ENCODE measurements at places on chromosomes 2 and 18.

- DNase-seq: no peak
Measured at GRCh38 chr2:232994446-232994845, 18.6 kb downstream of the NGEF start.

- no peak for DNase-seq
Measured at GRCh38 chr18:25743646-25744151, 346.7 kb downstream of the SS18 start.

DNA sequence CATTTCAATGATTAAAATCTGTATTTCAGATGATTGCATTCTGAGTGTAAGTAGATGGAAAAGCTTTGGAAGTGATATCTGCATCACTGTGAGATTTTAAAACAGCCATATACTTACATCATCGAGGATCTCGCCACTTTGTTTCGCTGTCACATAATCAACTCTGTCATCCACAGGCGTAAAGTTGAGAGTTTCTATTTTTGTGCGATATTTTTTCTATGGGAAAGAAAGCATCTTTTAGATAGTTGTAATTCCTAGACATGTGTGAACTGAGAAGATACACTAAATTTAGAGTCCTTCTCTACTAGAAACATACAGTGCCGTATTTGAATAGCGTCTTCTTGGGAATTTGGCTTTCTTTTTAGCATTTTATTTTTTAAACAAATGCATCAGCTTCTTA, 158.8 kb downstream of the RIF1 start:
- DNase-seq: no peak

DNA sequence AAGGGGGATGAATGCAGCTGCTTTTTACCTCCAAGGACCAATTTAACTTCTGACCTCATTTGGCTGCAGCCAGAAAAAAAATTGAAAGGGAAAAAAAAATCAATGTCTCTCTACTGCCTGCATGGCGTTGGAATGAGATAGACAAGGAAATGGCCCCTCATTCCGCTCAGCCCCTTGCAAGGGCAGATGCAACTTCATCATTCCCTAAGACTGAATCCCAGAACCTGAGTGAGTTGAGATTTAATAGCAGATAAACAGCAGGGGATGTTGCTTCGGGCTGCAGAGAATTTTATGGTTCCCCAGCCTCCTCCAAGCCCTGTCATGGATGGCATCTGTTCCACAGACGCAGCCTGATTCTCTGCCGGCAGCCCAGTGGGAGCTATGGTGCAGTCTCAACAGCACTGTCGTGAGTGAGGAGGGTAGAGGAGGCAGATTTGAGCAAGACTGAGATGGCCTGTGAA, 49.0 kb downstream of the CAPN13 start:
- DNase-seq: no peak

DNA sequence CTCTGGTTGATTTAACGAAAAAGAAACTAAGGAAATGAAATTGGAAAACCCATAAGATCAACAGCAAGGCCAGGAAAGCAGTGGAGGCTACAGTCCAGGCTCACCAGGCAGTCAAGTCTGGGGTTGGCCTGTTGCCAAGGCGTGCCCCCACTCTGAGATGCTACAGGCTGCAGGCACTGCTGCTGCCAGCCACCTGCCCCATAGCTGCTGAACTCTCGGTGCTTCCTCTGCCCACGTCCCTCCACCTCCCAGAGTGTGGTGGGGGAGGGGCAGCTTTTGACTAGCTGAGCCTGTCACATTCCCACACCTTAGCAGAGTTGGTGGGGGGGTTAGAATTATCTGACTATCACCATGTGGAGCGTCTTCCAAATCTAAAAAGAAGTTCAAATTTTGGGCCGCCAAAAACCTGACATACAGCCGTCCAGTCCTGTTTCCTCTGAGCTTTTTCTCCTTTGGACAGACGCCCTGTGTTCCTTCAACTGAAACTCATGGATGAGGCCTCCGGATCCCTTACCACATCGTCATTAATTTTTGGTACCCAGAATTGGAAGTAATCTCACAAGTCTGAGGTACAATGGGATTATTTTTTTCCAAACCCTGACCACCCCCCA, 3.9 kb upstream of the SH3RF3 start:
- DNase-seq: no peak

- no peak for DNase-seq
Measured at GRCh38 chr2:156704132-156704531, 268.0 kb downstream of the GPD2 start.

- DNase-seq: no peak
Measured at GRCh38 chr2:61718965-61719364, 134.9 kb downstream of the FAM161A start.
